Stimulated activated CD8-positive, alpha-beta memory T cell treated with anti-CD3 and anti-CD28 coated beads, Interleukin-4, amount 100 ng/mL, for 4 hours (primary cell): ENCODE measurements at places on chromosomes 1 and 21.

DNA sequence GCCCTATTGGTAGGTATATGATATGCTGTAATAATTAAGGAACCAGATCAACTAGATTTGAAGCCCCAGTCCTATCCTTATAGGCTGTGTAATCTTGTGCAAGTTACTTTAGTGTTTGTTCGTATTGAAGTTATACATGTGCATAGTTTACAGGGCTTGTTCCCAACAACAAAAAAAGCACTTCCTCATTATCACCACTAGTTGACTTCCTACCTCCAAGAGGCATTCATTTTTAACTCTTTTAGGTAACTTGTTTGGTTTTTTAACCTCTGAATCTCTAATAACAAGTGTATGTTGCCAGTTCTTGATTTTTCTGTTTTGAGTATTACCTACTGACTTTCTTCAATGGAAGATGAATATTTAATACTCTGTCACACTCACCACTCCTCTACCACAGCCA, 71.9 kb downstream of the ST3GAL3 start:
- DNase-seq = no peak

DNA sequence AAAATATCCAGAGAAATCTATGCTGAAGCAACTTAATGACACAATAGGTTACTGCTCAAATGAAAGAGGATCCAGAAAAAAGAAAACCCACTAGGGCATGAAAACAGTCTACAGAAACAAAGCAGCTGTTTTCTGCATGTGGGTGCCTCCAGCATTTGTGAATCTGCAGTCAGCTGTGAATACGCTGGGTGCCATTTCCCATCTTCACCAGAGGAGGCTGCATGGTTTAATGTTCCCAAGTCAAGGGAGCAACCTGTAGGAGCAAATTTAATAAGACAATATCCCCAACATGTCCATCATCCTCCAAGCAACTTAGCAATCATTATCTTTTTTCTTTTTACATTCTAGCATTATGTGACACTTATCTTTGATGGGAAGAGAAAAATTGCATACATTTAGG, 396.6 kb downstream of the BRINP2 start:
- DNase-seq = no peak

DNA sequence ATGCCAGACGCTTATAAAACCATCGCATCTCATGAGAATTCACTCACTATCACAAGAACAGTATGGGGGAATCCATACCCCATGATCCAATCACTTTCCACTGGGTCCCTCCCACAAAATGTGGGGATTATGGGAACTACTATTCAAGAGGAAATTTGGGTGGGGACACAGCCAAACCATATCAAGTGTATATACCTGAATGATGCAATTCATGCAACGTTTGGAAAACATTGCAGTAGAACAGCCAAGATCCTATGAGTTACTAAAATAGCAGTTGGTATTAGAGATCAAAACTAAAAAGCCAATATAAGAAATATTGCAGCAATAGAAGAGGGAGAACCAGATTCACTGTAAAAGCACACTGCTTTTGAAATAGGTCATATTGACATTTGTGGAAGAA, 1543.9 kb upstream of the B3GALT2 start:
- no peak for DNase-seq

DNA sequence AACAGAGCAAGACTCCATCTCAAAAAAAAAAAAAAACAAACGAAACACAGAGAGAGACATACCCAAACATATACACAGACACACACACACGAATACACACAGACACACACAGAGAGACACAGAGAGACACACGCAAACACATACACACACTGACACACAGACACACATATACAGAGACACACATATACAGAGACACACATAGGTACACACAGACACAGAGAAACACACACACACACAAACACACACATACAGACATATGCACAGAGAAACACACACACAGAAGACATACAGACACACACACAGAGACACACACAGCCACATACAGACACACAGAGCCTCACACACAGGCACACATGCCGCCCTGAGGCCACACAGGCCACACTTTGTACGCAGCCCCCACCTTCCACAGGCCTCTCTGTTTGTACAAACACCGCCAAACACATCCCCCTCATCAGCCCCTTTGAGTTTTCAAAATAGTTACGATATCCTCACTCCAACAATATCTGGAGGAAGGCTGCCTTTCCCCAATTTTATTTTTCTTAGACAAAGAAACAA, 57.5 kb upstream of the ABCG1 start:
- DNase-seq = no peak

GRCh38 chr1:213393860-213394259, 342.8 kb downstream of the RPS6KC1 start:
- DNase-seq = no peak

DNA sequence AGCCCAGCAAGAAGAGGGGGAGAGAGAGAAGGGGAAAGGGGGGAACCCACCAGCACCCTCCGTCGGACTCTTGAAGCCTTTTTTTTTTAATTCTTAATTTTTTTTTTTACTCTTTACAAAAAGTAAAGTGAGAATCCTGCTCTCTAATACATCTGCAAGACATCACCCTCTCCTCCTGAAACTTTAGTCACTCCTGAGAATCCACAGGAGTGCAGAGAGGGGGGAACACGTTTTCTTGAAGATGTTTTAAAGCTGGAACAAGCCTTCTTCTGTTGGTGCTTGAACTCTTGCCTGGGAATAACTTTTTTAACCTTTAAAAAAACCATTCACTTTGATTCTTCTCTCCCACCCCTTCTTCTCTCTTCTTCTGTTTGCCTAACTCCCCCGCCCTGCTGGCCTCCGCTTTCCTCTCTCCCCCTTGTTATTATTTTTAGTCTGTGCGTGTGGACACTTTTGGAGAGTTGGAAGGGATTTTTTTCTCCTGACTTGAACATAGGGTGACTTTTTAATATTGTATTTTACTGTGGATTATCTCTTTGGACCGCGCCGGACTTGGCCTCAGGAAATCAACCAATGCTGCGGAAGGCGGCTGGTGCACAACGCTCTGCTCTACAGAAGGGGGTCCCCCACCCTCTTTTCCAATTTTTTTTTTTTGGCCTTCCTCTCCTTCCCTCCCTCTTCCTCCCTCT, 383 bp upstream of the PRRX1 start:
- no peak for DNase-seq

GRCh38 chr1:114116086-114116485, 37.6 kb downstream of the SYT6 start:
- DNase-seq = no peak

DNA sequence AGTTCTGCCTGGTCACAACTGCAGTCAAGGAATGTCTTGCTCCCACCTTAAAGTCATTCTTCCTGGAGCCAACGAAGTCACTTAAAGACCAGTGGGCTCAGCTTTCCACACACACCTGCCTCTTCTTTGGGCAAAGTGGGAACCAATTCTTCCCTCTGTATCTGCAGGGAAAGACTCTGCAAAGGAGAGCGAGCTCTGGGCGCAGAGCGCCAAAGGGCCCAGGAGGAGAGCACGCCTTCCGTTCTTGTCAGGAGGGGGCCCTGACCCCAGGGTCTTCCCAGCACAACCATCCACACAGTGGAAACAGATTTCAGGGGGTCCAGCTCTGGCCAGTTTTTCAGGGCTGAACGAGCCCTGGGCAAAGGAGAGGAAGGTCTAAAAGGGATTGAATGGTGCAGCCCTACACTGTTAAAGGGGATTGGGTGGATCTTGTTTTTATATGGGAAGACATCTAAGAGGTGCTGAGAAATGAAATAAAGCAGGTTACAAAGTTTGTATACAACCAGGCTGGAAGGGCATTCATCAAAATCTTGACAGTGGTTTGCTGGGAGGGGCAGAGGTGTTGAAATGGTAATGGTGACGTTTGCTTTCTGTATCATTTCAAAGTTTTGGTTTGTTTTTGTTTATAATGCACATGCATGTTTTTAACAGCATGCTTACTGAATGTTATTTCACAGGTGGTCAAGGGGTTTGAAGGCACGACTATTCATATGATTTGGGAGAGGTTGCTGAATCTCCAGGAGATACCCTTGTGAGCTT, 6.8 kb upstream of the OLIG2 start:
- no peak for DNase-seq

- DNase-seq = no peak
Observed at GRCh38 chr1:204744107-204744779, 58.7 kb upstream of the LRRN2 start.
